ENCODE measurements at places on chromosomes 5 and 9.

DNA sequence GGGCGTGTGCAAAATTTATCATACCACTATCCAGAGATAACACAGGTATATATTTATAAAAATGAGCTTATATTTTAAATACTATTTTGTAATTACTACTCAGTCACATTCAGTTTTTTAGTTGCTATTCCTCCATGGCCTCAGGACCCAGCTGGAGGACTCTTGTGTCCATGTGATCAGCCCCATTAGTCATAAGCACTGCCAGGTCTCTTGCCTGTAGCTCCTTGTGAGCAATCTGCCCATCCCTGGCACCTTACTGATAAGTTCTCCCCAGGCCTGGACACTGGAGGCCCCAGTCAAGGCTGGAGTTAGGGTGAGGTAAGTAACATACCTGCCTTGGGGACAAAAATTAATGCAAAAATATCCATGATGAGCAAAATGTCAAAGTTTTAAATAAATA, 29.5 kb upstream of the ADRB2 start:
- DNase-seq, result no peak
- no peaks in the 10 kb centered on the region for H3K4me1 ChIP-seq
- H3K27ac ChIP-seq, result no peak overlapping the region
- H3K27me3 ChIP-seq, result no peaks in the 10 kb centered on the region
- H3K36me3 ChIP-seq, result no peaks in the 10 kb centered on the region

- H3K4me1 ChIP-seq, result no peaks in the 10 kb centered on the region
- H3K27ac ChIP-seq, result no peak overlapping the region
- no peak overlapping the region for H3K4me3 ChIP-seq
- H3K36me3 ChIP-seq, result no peaks in the 10 kb centered on the region
- no peaks in the 10 kb centered on the region for H3K27me3 ChIP-seq
These were observed 193.4 kb downstream of the ARRDC3 start for GRCh38 chr5:91189480-91190313.

- DNase-seq, result no peak
- H3K4me3 ChIP-seq, result no peak overlapping the region
- peaks cover 17% of the 10 kb centered on the region for H3K36me3 ChIP-seq
- no peaks in the 10 kb centered on the region for H3K27me3 ChIP-seq
These were observed 23.1 kb upstream of the AKNA start for GRCh38 chr9:114410910-114411309.

- no peaks in the 10 kb centered on the region for H3K4me1 ChIP-seq
- no peaks in the 10 kb centered on the region for H3K27me3 ChIP-seq
- H3K4me3 ChIP-seq, result no peak overlapping the region
- H3K36me3 ChIP-seq, result no peaks in the 10 kb centered on the region
- H3K27ac ChIP-seq, result no peak overlapping the region
These were observed 278.3 kb upstream of the MPDZ start for GRCh38 chr9:13557746-13558145.

DNA sequence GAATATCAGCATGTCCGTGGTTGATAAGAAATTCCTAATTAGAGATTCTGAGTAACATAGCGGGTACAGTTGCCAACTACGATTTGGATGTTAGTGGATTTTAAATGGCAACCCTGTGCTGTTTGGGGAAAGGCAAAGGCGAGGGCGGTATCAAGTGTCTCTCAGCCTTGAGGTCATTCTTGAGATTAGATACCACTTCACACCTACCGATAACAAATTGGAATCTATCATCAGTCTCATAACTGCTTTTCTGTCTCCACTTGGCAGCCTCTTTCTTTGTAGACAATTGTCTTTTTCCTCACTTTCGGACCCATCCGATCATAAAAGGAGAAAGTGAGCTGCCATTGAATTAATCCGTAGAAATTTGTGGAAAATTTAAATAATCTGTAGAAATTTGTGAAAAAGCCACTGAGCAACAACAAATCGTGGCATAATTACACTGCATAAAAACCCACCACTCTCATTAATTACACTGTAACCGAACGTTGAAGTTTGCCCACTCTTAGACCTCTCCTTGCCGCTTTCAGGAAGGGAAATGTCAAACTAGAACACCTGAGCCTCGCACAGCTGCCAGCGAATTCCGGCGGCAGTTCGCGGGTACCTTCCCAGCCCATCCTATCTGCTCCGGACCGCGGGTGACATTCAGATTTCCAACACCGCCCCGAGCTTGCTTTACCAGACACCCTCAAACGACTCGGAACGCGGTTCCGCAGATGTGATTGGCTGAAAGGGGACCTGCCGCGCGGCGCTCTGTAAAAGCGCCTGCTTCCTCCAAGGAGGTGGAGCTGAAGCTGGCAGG, 849 bp upstream of the RGMB start:
- peak overlapping the region; percentile 31 for H3K27ac ChIP-seq
- no peaks in the 10 kb centered on the region for H3K36me3 ChIP-seq
- peak overlapping the region; percentile 37 for H3K4me3 ChIP-seq

- no peaks in the 10 kb centered on the region for H3K4me1 ChIP-seq
- H3K27me3 ChIP-seq, result no peaks in the 10 kb centered on the region
- no peaks in the 10 kb centered on the region for H3K36me3 ChIP-seq
- no peak for DNase-seq
- no peak overlapping the region for H3K4me3 ChIP-seq
These were observed 356.8 kb downstream of the ADGRV1 start for GRCh38 chr5:90915393-90915792.

GRCh38 chr5:171980792-171981191, 25.6 kb downstream of the FBXW11 start:
- H3K27ac ChIP-seq, result no peak overlapping the region
- no peak for DNase-seq
- H3K4me3 ChIP-seq, result no peak overlapping the region
- H3K4me1 ChIP-seq, result peaks cover 12% of the 10 kb centered on the region
- H3K36me3 ChIP-seq, result no peaks in the 10 kb centered on the region
- no peaks in the 10 kb centered on the region for H3K27me3 ChIP-seq

DNA sequence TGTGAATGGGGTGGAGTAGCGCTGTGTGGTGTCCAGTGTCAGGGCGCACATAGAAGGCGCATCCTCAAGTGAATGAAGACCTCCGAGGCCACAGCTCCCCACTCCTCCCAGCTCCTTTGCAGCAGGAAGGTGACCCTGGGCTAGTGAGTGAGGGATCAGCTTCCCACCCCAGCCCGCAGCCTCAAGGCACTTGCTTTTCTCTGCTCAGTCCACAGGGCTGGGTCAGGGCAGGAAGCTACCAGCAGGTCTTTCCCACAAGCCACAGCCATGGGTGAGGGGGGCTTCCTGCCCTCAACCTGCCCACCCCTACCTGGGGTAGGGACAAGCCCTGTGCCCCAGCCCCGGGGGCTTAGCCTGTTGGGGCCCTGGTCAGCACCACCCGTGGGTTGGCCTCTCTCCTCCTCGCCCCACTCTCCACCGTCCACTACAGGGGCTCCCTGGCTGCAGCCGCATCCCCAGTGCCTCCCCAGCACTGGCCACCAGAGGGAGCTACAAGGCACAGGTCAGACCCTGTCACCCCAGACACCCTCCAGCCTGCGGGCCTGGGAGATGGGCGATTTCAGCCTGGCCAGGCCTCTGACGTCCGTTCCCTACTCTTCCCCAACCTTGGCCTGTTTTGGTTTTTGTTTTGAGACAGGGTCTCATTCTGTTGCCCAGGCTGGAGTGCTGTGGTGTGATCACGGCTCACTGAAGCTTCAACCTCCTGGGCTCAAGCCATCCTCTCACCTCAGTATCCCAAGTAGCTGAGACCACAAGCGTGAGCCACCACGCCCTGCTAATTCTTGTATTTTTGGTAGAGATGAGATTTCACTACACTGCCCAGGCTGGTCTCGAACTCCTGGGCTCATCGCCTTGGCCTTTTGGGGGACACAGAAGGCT, 1.3 kb upstream of the ABCA2 start:
- peaks cover 13% of the 10 kb centered on the region for H3K4me1 ChIP-seq
- H3K4me3 ChIP-seq, result peak overlapping the region; percentile 44
- H3K36me3 ChIP-seq, result no peaks in the 10 kb centered on the region
- DNase-seq, result no peak

DNA sequence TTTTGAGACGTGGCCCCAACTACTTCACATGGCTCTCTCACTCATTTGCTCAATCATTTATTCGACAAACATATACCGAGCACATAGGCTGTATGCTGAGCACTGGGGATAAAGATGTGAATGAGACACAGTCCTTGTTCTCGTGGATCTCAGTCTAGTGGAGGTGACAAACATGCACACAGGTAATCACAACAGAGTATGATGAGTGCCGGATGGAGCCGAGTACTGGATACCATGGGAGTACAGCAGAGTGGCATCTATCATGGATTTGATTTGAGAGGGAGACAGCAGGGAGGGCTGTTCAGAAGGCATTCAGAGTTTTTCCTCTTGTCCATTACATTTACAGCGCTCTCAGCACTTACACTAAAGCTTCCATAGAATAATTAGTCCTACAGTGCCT, 259.8 kb downstream of the SLIT3 start:
- no peaks in the 10 kb centered on the region for H3K4me1 ChIP-seq
- no peak overlapping the region for H3K4me3 ChIP-seq
- no peak overlapping the region for H3K27ac ChIP-seq
- no peaks in the 10 kb centered on the region for H3K36me3 ChIP-seq

DNA sequence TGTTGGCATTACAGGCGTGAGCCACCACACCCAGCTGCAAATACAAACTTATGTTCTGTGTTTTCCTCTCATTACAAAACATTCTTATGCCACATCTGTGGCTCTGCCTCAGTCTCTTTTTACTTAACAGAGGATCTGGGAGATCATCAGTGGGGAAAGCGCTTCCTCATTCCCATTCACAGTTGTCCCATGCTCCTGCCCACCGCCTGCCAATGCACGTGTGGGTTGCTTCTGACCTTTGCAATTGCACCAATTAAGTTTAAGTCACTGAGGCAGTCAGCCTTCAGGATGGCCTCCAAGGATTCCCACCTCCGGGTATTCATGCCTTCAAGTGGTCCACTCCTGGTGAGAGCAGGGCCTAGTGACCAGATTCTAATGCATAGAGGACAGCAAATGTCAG, 34.9 kb upstream of the EEIG1 start:
- H3K4me1 ChIP-seq, result peaks cover 21% of the 10 kb centered on the region
- H3K27ac ChIP-seq, result no peak overlapping the region
- H3K4me3 ChIP-seq, result no peak overlapping the region
- no peaks in the 10 kb centered on the region for H3K36me3 ChIP-seq
- no peaks in the 10 kb centered on the region for H3K27me3 ChIP-seq
- DNase-seq, result no peak

GRCh38 chr5:177548495-177548894, 5.9 kb downstream of the FAM193B start:
- no peaks in the 10 kb centered on the region for H3K27me3 ChIP-seq
- H3K4me1 ChIP-seq, result peaks cover 8% of the 10 kb centered on the region

Measured in thymus (tissue), 14 donors.